ENCODE measurements at places on chromosomes 1 and 21.

DNA sequence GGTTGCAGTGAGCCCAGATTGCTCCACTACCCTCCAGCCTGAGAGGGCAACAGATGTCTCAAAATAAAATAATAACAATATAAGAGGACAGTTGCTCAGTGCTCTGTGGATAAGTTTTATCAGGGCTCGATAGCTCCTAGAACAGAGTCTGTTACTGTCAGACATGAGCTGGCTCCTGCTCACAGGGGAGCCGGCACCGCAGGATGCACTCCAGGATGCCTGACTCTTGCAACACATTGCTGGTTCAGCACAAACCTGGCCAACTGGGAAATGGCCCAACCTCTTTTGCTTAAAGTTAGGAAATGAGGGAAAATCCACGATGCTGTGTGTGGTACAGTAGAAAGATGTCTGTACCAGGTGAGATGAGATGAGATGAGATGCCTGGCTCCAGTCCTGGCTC lies 5.8 kb upstream of the CTSE start:
- DNase-seq = no peak

DNA sequence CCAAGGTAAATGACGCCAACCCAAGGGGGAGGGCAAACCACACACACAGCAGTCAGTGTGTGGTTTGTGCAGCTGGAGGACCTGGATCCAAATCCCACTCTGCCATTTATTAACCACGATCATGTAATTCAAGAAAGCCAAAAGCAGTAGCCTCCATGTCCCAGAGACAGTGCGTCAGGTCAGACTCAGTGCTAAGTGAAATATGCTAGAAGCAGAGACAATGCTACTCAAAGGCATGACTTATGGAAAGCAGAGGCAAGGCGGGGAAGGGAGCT lies 13.6 kb downstream of the TTC39A start:
- DNase-seq = no peak

- DNase-seq = no peak
Observed at GRCh38 chr1:33661811-33662454, 189.5 kb downstream of the ZSCAN20 start.

DNA sequence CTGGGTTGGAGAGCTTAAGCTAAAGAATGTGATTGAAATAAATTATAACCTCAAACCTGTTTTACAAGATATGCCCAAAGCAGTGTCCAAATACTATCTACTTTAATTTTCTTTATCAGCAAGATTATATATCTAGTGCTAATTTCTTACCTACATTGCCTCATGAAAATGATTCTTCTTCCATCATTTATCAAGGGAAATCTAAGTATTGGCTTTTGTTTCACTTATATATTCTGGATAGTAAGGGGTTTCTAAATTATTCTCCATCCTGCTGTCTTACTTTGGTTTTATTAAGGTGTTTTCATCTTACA lies 81.2 kb downstream of the PHTF1 start:
- DNase-seq = no peak

- DNase-seq = no peak
Observed at GRCh38 chr1:186904361-186904760, 75.6 kb downstream of the PLA2G4A start.

GRCh38 chr1:106907795-106908194 lies 148.7 kb upstream of the PRMT6 start:
- DNase-seq = no peak

DNA sequence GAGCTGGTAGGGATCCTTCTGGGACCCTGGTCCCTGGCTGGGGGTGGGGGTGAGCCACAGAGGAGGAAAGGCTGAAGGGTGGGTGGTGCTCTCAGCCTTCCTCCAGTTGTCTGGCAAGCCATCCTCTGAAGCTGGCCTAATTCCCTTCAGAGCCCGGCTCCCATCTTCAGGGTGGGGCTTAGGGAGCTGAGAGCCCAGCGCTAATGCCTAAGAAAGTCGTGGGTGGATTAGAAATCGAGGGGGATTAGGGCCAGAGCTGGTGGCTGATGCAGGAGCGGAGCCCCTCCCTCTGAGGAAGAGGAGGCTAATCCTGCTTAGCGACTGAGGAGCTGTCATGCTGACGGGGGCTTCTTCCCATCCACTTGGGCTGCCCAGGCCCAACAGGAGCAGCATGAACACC lies 30.8 kb upstream of the DMBX1 start:
- DNase-seq = no peak

DNA sequence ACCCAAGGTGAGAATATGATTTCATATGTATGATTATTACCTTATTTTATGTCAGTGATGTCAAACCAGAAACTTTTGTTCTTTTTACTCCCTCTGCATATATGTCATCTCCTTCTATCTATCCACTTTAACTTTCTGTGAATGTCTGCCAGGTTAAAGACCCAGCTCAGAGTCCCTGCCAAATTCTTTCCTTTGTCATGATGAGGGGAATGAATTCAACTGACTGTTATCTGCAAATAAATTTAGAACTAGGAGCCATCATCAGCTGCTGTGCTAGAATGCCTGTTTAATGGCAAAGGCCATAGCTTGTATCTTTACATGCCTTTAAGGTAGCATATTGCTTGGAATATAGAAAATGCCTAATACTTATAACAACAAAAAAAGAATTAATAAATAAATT lies 815.6 kb upstream of the NEGR1 start:
- DNase-seq = no peak

DNA sequence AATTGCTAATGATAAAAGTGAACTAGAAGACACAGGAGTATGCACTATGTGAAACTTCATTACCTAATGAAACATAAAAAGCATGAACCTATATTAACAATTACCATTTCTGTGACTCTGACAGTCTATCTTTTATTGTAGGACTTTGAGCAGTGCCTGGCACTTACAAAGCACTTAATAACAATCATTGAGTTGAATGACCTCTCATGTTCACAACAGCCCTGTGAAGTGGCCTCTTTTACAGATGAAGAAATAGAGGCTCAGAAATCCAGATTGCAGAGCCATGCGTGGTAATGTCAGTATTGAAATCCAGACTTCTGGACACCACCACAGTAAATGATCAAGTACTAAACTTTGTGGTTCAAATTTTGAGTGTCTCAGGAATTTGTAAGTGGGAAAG lies 326.4 kb downstream of the NTNG1 start:
- no peak for DNase-seq

DNA sequence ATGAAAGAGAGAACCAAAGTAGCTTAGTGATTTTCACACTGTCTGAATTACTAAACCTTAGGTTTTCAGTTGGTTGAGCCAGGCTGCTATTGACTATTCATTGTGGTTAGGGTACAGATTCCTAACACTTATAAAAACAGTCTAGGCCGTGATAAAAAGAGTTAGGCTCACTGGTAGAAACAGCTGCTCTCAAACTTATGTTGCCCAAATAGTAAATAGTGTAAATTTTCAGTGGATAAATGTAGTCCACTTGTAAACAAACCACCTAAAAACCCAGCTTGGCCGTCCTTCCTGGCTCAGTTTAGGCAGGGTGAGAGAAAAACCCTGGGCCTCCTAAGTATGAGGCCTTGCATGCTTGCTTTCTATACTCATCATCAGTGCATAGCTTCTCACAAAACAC lies 34.9 kb downstream of the ARID1A start:
- no peak for DNase-seq

DNA sequence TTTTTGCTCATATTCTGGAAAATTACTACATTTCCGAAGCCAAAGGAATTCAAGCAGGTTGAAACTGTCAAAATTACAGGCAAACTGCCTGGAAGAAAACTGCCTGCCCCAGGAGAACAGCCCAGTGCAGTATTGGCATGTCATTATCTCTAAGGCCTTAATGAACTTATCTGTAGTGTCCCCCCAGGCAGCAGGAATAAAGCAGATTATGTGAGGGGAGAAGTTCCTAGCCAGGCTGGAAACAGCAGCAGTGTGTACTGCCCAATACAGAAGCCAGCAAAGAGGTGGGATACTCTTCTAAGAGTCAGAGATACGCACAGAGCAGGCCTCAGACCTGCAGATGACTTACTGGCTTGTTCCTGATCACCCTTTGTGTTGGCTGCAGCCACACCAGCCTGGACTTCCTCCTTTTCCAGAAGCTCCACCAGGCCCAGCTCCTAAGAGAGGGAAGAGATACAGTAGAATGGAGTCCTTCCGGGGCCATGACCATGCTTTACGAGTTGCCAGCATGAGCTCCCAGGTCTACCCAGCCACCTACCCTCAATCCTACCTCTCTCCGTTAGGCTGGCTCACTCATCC lies 11.7 kb downstream of the IQGAP3 start:
- DNase-seq = no peak

DNA sequence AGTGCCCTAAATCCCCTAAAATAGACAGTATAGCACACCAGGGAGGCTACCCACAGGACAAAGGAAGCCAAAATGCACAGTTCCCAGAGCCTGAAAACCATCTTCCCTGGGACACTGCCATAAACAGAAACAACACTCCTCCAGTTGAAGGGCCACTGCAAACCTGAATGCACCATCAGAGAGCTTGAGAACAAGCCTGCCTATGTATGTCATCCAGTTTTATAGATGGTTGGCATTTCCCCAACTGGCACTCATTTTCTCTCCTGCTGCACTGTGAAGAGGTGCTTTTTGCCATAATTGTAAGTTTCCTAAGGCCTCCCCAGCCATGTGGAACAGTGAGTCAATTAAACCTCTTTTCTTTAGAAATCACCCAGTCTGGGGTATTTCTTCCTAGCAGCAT lies 169.0 kb downstream of the AGBL4 start:
- DNase-seq = no peak

DNA sequence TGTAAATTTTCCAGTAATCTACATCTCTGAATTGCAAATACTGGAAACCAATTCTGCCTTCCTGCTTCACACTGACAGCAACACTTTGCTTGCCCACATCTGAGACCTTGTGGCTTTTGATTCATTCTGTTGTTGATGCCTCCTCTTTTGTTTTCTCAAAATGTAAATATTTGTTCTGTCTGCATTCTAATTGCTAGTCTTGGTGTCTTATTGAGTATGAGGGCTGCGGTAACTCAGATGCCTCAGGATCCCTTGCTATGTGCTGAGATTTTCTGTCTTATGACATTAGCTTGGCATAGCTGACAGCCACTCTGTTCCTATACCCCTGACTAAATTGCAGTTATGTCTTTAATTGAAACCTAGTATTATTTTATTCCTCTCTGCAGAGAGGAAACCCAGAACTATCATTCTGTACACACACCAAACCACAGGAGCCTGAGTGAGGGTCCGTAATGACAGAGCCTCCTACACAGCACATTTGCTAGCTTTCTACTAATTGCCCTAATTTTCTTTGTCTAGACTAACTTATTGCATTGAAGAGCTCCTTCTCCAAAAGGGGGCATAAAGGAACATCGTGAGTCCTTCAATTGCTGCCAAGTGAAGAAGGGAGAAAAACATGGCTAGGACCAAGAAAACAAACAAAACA lies 72.1 kb downstream of the GREM2 start:
- no peak for DNase-seq

- no peak for DNase-seq
Observed at GRCh38 chr1:221264848-221265247, 385.6 kb downstream of the HLX start.

- DNase-seq = no peak
Observed at GRCh38 chr1:92117526-92117925, 37.4 kb downstream of the BTBD8 start.

DNA sequence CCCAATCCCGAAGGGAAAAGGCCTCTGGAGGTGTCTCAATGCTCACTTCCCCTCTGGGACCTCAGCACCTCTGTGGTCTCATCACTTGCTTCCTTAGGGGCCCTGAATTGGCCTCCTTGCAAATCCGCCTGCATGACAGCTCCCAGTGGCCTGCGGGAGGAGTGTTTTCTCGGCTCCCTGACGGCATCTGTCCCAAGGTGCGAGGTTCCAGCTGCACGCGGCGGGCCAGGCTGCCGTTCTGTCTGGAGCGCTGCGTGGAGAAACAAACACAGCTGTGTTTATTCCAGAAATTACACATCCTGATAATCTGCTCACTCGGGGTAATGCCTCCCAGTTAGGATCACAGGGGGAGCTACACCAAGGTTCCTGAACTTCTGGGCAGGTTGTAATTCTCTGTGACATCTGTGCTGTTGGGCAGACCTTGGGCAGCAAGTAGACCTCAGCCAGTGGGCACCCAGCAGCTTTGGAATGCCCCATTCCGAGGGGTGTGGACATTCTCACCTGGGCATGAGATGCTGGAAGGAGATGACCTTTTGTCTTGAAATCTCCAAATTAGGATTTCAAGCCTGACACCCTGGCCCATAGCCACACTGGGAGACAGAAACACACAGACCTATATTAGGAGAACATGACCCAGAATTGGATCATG lies 18.2 kb downstream of the EPHB2 start:
- DNase-seq = no peak

GRCh38 chr1:22808676-22809483 lies 98.2 kb downstream of the EPHB2 start:
- no peak for DNase-seq

GRCh38 chr21:32144851-32145250 lies 134.0 kb downstream of the MIS18A start:
- no peak for DNase-seq

DNA sequence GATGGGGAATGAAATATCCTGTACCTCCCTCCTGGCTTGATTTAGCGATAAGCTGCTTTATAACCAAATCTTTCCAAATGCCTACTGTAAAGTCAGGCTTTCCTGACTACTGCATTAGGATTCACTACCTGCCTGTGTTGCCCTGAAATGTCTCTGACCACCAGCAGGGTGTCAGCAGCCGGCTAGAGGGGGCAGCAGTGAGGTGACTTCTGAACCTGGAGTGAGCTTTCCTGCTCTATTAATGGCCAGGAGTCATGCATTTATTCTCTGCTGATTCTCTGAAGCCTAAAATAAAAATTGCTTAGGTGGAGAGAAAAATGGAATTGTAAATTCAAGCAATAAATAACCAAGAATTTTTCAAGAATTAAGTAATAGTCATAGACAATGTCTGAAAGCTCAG lies 2.5 kb downstream of the BACE2 start:
- no peak for DNase-seq

- DNase-seq = no peak
Observed at GRCh38 chr1:208201229-208201628, 43.0 kb downstream of the PLXNA2 start.

DNA sequence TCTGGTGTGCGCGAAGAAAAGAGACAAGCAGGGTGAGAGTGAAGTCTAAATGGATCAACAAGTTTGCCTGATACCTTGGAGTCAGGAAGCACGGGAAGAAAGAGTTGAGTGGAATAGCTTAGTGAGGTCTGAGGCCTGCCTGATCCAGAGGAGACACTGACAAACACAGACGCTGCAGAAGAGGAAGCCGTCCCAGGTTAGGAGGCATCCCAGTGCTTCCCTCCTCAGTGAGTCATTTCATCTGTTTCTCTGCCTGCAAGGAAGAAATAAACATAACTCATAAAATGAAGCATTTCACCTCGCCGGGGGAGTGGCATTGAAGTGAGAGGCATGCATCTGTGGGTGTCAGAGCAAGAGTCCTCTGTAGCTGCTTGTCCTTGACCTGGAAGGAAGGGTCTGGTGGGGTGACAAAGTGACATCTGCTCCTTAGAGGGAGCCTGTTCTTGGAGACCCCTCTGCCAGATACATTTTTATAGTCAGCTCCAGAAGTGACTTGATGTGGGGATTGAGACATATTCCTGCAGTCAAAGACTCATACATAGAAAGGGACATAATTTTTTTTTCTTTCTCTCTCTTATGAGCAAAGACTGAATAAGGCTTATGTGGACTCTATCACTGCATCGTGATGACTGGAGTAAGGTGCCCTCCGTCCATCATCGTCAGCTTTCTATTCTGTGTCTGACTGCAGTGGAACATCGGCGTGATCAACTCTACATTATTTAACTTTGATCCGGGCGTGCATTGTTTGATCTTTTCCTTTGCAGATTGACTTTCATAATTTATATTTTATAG lies 256.7 kb downstream of the KIF26B start:
- no peak for DNase-seq

All from activated CD8-positive, alpha-beta memory T cell treated with anti-CD3 and anti-CD28 coated beads for 1 hour (primary cell).